Amniotic epithelial cell (primary cell): ENCODE measurements at places on chromosomes 4 and X.
A peak's percentile ranks its signal among the peaks of the same experiment; 100 is the strongest.

DNA sequence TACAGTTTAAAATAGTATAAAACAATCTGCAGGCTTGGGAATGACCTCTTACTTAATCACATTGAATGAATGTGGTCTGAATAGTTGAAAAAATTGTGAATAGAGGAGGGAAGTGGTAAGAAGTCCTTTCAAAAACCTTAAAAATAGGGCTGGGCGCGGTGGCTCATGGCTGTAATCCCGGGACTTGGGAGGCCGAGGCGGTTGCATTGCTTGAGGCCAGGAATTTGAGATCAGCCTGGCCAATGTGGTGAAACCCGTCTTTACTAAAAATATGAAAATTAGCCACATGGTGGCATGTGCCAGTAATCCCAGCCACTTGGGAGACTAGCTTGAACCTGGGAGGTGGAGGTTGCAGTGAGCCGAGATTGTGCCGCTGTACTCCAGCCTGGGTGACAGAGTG lies 36.5 kb downstream of the HERC3 start:
- DNase-seq: no peak

- DNase-seq: no peak
Observed at GRCh38 chrX:154488336-154489075, 1.9 kb downstream of the SLC10A3 start.

DNA sequence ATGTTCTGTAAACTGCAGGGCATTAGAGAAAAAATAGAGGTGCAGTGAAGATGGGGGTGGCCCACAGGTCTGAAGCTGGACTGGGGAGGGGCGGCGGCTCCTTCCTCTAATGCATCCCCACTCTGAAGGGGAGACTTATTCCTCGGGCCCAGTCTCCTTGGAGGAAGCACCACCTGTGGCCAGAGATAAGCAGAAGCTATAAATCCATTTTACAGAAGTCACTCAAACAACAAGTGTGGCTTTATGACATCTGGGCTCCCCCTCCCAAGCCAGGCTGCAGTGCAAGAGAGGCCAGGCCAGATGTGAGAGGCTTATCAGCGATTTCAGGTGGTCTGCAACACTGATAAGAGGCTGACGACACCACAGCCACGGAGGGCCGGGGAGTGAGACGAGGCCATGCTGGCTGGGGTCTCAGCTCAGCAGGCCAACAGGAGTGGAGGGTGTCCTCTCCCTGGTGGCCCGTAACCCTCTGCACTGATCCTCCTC lies 15.8 kb downstream of the CYTL1 start:
- no peak for DNase-seq

- DNase-seq: peak; percentile 29
Observed at GRCh38 chr4:161252520-161253141, 911.2 kb downstream of the FSTL5 start.

DNA sequence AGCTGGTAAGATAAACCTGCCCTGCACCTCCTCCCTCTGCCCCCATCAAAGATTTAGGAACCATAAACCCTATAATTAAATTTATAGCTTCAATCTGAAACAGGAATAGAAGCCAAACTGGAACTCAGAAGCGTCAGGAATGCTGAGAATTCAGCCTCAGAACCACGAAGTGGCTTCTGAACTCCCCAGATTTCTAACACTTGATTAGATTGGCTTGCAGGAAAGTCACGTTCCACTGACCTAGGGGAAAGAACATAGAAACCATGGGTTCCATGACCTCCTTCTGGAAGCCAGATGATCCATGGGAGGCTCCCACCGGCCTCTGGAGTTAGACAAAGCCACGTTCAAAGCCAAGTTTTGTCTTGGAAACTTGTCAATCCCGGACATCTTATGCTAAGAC lies 356.5 kb downstream of the MID1IP1 start:
- no peak for DNase-seq
